Body of pancreas (tissue), 4 donors: ENCODE measurements at places on chromosomes 3 and 15. TPM values are rescaled to one million over a fixed set of nuclear protein-coding genes. Genes with fewer than 3 reads are reported as not detected.

The POPDC2 gene
- total RNA-seq = 0.78 TPM

The FOXL2NB gene
- not detected for total RNA-seq

The CHRNA7 gene
- 4.4 TPM for total RNA-seq

The SAMD7 gene
- not detected for total RNA-seq

- peaks cover 50% of the 10 kb centered on the region for H3K4me1 ChIP-seq
- H3K4me3 ChIP-seq = no peak overlapping the region
- DNase-seq = no peak
- no peaks in the 10 kb centered on the region for H3K36me3 ChIP-seq
- H3K27me3 ChIP-seq = no peaks in the 10 kb centered on the region
- H3K27ac ChIP-seq = peak overlapping the region; percentile 41
Observed at GRCh38 chr3:45606991-45607712, 12.6 kb downstream of the LIMD1 start.

DNA sequence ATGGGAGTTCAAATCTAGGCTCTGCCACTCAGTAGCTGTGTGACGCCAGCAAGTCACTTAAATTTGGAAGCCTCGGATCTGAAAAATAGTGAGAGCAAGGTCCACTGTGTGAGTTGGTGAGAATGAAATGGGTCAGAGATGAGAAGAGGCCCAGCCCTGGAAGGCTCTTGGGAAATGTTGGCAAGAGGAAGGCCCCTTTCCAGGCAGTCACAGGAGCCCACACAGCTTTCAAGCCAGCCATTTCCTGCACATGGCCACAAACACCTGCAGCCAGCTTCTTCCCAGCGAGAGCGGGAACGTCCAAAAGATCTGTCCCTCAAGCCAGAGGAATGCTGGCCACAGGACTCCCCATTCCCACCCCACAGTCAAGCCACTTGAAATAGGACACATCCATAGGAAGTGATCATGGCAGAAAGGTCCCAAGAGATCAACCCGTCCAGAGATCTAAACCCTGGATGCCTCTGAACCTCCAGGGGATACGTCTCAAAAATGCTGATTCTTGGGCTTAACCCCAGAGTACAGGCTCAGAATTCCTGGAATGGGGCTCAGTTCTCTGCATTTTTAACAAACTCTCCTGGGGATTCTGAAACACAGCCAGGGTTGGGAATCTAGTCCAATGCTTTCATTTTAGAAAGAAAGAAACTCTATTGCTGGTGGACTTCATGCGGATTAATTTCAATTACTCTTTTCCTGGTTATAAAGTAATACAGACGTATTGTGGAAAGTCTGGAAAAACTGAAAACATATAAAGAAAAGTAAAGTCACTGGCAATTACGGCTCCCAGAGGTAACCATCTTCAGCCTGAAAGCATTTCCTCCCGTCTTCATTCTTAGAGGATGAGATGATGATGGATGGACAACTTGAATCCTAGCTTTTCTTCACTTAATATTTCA lies 35.9 kb downstream of the NTRK3 start:
- no peak for DNase-seq
- H3K27me3 ChIP-seq = no peaks in the 10 kb centered on the region
- no peaks in the 10 kb centered on the region for H3K4me1 ChIP-seq
- no peaks in the 10 kb centered on the region for H3K36me3 ChIP-seq
- no peak overlapping the region for H3K4me3 ChIP-seq

DNA sequence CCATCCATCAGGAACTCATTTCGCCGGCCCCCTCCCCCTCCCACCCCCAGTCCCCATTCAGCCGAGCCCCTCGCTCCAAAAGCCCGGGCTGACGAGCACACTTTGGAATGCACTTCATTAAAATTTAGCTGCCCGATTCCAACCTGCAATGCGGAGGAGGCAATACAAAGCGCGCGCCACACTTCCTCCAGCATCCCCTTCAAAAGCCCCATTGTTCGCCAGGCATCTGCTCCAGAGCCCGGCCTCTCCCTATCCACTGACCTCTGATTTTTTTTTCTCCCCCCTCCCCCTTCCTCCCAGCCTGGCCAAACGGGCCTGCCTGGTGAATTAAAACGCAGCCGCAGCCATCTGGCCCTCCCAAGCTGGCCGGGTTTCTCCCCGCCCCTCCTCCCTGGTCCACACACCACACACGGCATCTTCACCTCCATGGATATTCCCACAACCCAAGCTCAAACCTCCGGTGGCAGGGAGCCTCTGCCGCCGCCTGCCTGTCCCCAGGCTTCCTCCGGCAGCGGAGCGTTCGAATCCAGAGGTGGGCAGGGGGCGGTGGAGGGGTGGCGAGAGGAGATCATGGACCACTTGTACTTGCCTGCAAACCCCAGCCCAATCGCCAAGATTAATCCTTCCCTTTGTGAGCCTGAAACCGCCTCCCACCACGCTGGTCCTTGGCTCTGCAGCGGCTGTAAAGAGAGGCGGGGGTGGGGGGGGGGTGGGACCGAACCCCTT lies 441.3 kb downstream of the MAGI1 start:
- peak; percentile 60 for DNase-seq
- H3K4me1 ChIP-seq = peaks cover 27% of the 10 kb centered on the region
- no peaks in the 10 kb centered on the region for H3K36me3 ChIP-seq
- no peak overlapping the region for H3K4me3 ChIP-seq
- peak overlapping the region; percentile 72 for H3K27ac ChIP-seq

GRCh38 chr15:57196865-57197264 lies 179.4 kb upstream of the CGNL1 start:
- no peak overlapping the region for H3K4me3 ChIP-seq
- H3K36me3 ChIP-seq = peaks cover 7% of the 10 kb centered on the region
- no peak for DNase-seq
- H3K27me3 ChIP-seq = no peaks in the 10 kb centered on the region

GRCh38 chr3:193407112-193407511 lies 28.6 kb upstream of the ATP13A5 start:
- H3K36me3 ChIP-seq = no peaks in the 10 kb centered on the region
- no peak overlapping the region for H3K27ac ChIP-seq
- H3K27me3 ChIP-seq = no peaks in the 10 kb centered on the region
- no peaks in the 10 kb centered on the region for H3K4me1 ChIP-seq
- DNase-seq = no peak
- no peak overlapping the region for H3K4me3 ChIP-seq

GRCh38 chr3:186002884-186003472 lies 65.2 kb upstream of the TRA2B start:
- H3K4me3 ChIP-seq = no peak overlapping the region
- no peaks in the 10 kb centered on the region for H3K36me3 ChIP-seq
- DNase-seq = peak; percentile 38
- H3K4me1 ChIP-seq = no peaks in the 10 kb centered on the region
- H3K27me3 ChIP-seq = no peaks in the 10 kb centered on the region
- no peak overlapping the region for H3K27ac ChIP-seq

DNA sequence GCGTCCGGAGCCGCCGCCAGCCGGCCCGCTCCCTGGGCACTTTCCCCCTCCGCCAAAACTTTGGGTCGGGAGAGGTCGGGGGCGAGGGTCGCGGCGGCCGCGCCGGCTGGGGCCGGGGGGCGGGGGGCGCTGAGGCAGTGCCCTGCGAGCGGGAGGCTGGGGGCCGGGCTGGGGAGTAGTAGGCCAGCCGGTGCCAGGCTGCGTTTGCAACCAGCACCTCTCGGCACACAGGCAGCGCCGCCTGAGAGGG lies 452 bp downstream of the BBX start:
- no peaks in the 10 kb centered on the region for H3K27me3 ChIP-seq
- H3K36me3 ChIP-seq = no peaks in the 10 kb centered on the region
- peak overlapping the region; percentile 93 for H3K4me3 ChIP-seq
- DNase-seq = no peak
- peaks cover 11% of the 10 kb centered on the region for H3K4me1 ChIP-seq

GRCh38 chr15:48855501-48856440 lies 22.2 kb upstream of the EID1 start:
- peaks cover 9% of the 10 kb centered on the region for H3K4me1 ChIP-seq
- H3K4me3 ChIP-seq = no peak overlapping the region
- no peaks in the 10 kb centered on the region for H3K36me3 ChIP-seq
- DNase-seq = peak; percentile 40
